ENCODE measurements at places on chromosomes 6 and 20. TPM values are rescaled to one million over a fixed set of nuclear protein-coding genes. Genes with fewer than 3 reads are reported as not detected.

GRCh38 chr20:51142448-51142847 lies 119.5 kb upstream of the KCNG1 start:
- DNase-seq: peak; percentile 68

The ETV7 gene
- 0.57 TPM for total RNA-seq

DNA sequence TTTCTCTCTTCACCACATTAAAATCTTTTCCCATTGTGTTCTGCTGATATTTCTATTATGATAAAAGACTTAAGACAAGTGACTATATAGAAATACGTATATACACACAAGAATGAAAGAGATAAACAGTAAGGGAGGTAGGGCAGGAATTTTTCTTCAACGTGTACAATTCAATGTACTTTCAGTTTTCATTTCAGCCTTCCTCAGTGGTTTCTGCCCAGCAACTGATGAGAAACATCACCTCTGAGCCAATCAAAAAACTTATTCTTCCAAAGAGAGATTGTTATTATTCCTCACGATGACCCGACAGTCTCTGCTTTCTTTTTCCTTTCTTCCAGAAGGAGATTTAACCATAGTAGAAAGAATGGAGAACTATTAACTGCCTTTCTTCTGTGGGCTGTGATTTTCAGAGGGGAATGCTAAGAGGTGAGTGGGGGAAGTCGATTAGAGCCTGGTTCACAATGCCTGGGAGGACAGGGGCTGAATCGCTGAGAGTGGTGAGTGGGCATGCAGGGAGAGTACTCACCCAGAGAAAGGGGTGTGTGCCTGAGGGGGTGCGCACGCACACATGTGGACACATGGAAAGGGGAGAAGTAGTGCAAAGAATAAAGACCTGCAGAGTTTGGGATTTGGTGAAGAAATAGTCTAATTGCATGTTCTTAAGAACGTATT lies at the start of gene BTN3A1:
Gene BTN3A1 (plus strand): TSS at position 289 of the 672 bp plus-strand sequence. CDS start 3,289 bp downstream, outside the sequence.
- peak; percentile 73 for DNase-seq

- DNase-seq: no peak
These were observed 127.6 kb downstream of the KIF13A start for GRCh38 chr6:17859846-17860245.

The EEF1A1 gene
- 10,581 TPM for total RNA-seq

The HEY2 gene
- total RNA-seq: not detected

DNA sequence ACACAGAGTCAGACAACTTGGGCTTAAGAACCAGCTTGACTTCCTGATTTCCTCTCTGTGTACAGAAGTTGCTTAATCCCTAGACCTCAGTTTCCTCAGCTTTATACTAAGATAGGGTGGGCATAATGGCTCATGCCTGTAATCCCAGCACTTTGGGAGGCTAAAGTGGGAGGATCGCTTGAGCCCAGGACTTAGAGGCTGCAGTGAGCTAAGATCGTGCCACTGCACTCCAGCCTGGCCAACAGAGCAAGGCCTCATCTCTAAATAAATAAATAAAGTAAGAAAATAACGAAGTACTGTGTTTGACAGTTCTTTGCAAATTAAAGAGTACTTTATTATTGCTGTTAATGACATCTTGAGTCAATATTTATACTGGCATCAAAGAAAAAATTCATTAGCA lies 41.7 kb downstream of the CNKSR3 start:
- no peak for DNase-seq

Data from PC-9 (cell line).